ENCODE measurements at places on chromosomes 4 and X.
A peak's percentile ranks its signal among the peaks of the same experiment; 100 is the strongest.

DNA sequence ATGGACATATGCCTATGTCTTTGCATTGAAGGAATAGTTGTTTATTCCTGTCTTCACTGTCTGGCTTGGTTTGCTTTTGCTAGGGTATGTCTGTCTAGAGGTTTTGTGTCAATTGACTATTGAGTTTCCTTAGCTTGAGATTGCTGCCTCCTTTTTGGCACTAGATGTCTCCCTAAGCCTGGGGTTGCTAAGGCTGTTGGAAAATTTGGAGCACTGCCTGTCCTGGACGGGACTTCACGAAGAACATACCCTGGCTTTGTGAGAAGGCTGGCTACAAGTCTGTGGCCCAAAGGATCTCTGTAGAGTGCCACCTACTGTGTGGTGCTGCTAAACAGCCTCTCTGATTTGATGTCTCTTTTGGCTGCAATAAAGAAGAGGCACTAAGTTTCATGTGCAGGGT lies 183.8 kb upstream of the NUDT10 start:
- DNase-seq = peak; percentile 12

GRCh38 chr4:154741131-154741665 lies 2.6 kb upstream of the LRAT start:
- no peak for DNase-seq

DNA sequence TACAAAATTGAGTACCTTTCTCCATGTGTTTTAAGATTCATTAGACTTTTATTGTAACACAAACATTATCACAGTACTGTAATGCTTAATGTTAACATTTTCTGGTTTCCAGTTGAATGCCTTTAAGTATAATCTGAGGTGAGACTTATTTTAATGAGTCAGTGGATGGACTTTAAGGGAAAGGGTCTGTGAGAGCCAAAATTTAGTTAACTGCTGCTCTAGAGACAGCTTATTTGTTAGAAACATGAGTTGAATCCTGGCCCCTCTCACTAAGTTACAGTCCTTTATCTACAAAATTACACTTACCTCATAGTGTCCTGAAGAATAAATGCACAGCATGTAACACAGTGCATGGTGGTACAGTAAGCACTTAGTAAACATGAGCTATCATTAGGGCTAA lies 66.0 kb downstream of the PGRMC2 start:
- DNase-seq = no peak

GRCh38 chr4:124803641-124804040 lies 91.1 kb upstream of the ANKRD50 start:
- DNase-seq = no peak

DNA sequence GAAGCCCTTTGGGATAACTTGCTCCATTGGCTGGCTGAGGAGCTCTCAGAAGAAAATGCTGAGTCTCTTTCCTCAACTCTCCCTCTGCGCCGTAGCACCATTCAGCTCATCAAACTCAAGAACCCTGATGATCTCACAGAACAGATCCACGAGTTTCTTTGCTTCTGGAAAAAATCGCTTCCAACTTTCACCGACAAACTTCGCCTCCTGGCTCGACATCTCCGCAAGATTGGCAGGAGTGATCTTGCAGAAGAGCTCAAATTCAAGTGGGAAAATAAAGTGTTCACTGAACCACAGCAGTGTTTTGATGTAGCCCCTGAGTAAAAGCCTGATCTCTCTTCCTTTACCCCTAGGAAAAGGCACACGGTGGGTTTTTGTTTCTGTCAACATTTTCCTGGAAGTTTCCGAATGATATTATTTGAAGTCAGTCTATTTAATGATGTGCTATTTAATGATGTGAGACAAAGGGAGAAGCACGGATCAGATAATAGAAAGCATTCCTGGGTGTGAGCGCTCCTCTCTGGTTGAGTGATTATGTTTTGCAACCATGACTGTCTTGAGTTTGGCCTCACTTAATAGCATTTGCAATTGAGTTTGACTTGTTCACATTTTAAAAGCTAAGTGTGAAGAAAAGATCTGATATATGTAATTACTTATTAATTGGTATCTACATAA lies 62.2 kb downstream of the DTHD1 start:
- no peak for DNase-seq

GRCh38 chr4:184384810-184385557 lies 89.4 kb downstream of the IRF2 start:
- DNase-seq = no peak

DNA sequence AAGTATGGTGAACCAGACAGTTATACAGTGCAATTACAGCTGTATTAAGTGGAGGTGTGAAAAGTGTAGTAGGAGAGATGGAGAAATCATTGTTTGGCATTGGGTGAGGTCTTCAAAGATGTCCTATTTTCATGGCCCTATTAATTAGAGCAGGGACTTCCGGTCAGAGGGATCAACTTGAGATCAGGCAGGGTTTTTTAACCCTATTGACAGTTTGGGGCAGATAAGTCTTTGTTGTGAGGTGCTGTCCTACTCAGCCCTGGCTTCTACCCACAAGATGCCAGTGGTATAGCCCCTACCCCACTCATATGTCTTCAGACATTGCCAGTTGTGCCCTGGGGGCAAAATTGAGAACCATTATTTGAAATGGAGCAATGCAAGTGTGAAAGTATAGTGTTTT lies 9.9 kb downstream of the USP9X start:
- no peak for DNase-seq

DNA sequence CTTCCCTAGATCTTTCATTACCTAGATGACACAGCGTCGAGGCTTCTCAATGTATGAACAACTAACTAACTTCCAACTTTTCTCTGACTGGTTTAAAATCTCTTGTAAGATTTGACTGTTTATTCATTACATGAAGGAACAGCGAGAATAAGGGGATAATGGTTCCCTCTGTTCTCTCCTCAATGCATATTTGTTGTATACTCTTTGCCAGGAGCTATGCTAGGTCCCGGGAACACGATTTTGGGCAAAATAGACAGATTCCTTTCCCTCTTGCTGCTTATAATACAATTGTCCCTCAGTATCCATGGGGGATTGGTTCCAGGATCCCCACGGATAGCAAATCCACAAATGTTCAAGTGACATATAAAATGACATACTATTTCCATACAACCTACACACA lies 1020.0 kb downstream of the DMD start:
- DNase-seq = no peak

- DNase-seq = no peak
Measured at GRCh38 chr4:107192601-107193000, 156.5 kb upstream of the DKK2 start.

- DNase-seq = no peak
Measured at GRCh38 chrX:2401201-2401589, 99.6 kb downstream of the DHRSX start.

GRCh38 chr4:140342620-140343019 lies 30.8 kb upstream of the SCOC start:
- no peak for DNase-seq

DNA sequence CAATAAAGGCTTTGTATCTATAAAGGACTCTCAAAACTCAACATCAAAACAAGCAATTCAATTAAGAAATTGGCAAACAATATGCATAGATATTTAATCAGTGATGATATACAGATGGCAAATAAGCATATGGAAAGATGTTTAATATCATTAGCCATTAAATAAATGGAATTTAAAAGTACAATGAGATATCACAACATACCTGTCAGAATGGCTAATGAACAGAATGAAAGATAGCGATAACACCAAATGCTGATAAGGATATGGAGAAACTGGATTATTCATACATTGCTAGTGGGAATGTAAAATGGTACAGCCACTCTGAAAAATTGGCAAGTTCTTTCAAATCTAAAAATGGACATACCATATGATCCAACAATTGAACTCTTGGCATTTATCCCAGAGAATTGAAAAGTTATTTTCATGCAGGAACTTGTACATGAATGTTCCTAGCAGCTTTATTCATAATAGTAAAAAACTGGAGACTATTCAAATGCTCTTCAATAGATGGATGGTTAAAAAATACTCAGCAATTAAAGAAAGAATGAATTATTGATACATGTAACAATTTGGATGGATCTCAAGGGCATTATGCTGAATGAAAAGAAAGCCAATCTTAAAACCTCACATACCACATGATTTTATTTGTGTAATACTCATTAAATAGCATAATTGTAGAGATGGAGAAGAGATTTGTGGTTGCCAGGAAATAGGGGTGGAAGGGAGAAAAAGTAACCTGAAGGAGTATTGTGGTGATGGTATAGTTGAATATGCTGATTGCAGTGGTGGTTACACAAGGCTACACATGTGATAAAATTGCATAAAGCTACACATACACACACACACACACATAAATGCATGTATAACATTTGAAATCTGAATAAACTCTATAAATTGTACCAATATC lies 45.9 kb upstream of the ALG13 start:
- no peak for DNase-seq

- no peak for DNase-seq
Measured at GRCh38 chrX:143296521-143296920, 220.8 kb downstream of the SPANXN3 start.

- no peak for DNase-seq
Measured at GRCh38 chr4:109451544-109452273, 18.1 kb downstream of the SEC24B start.

GRCh38 chr4:75950213-75950815 lies 9.5 kb upstream of the NAAA start:
- no peak for DNase-seq

DNA sequence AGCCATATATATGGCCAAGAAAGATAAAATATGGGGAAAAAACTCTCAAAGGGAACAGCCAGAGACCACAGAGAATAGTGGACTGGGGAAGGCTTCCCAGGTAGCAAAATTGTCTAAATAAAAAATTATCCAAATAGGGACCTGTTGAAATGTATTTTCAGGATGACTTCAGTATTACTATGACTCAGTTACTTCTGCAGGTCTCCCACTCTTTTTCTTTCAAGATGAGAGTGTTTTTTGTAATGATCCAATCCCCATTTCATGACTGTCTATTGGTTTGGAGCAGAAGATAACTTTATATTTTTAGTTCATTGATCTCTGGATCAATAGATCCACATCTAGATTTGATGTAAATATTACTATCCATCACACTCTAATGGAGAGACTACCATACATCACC lies 372.1 kb upstream of the EMCN start:
- DNase-seq = no peak

GRCh38 chr4:24849756-24850155 lies 54.4 kb downstream of the SOD3 start:
- DNase-seq = no peak

DNA sequence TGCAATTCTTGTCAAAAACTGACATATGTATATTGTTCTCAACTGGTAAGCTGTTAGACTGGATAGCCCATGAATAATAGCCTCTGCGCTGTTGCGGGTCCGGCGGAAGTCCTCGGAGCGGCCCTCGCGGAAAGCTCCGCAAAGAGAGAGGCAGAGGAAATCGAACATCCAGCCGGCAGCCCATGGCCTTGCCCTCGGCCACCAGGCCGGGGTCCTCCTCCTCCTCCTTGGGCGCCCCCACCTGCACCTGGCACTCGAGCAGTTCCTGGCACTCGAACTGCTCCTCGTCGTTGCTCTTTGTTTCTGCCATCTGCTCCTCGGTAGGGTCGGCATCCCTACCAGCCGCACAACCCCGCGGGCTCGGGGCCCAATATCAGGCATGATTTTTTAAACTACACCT lies 1176.3 kb downstream of the PCDH18 start:
- no peak for DNase-seq

- DNase-seq = no peak
Measured at GRCh38 chr4:1523506-1523905, 117.3 kb upstream of the NKX1-1 start.

DNA sequence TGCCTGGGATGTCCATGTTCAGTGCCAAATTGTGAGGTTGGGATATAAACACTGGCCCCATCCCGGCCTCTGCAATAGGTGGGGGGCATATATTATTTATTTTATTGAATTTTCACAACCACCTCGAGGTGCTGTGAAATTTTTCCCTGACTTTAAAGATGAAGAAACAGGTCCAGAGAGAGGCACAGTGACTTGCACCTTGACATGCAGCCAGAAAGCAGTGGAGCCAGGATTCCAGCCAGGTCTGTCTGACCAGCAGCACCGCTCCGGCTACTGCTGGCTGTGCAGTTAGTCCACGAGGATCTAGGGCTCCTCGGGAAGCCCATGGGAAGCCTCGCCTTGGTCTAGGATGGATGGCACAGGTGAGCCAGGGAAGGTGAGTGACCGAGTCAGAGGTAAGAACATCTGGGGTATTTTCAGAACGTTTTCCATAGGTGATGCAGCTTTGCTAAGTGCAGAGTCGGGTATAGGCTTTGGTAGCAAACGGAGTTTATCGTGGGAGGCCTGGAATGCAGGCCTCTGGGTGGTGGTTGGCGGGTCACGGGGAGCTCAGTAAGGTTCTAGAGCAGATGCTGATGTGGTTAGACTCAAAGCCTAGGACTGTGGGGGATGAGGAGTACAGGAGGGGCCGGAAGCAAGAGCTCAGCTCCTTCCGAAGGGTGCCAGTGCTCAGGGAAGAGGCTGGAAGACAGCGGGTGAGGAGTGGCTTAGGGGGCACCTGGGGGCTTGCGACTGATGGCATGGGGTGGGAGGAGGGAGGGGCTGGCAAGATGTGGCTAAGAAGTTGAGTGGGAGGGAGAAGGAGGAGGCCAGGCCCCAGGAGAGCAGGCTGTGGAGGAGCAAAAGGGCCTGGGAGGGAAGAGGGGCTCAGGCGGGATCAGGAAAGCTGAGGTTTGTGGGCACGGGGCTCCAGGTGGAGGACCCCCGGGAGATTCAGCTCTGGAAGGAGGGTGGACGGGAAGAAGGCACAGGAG lies 107.7 kb upstream of the LRPAP1 start:
- DNase-seq = no peak

DNA sequence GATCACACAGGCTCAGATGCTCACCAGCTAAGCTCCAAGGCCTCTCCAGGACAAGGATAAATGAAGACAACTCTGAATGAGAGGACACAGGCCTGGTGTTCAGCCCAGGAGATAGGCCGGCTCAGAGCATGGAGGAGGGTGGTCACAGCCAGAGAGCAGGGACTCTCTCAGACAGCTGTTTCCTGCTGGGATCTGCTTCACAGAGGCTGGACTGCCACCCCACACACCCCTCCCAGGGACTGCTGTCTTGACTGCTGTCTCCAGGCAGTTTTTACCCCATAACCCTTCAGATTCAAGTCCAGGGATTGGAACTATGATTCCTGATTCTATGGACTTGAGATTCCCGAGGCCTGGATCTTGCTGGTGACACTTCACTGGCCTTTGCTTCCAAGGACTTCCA lies 89.0 kb downstream of the SMIM20 start:
- DNase-seq = no peak

DNA sequence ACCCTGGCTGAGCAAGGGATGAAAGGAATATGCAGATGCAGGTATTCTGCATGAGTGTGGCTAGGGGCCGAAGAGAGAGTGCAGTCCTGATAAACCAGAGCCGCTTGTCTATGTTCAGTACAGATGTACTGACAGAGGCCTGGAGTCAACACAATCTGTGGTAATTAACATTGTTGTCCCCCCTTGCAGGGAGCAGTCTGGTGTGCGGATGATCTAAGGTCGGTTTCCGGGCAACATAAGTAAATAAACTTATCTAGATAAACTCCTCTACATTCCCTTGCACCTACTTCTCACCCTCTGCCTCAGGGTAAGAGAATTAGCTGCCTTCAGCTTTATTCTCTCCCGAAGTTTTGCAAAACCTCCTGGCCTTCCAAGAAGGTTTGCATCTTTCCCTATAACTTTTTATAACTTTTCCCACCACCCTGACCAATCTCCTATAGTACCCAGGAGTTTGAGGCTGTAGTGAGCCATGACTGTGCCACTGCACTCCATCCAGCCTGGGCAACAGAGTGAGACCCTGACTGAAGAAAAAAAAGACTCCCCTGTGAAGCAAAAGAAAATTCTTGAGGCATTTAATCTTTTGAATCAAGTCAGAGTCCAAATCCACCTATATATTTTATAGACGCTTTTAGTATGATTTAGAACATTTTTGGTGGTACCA lies 26.6 kb downstream of the SNX25 start:
- no peak for DNase-seq

Data from KBM-7 (cell line).